ENCODE measurements at places on chromosomes 6 and 20.

- DNase-seq = no peak
Measured at GRCh38 chr6:159152041-159152440, 17.2 kb upstream of the FNDC1 start.

GRCh38 chr6:168165891-168166290 lies 86.9 kb upstream of the FRMD1 start:
- DNase-seq = no peak

- DNase-seq = no peak
Measured at GRCh38 chr20:8471465-8471864, 339.4 kb downstream of the PLCB1 start.

GRCh38 chr20:35200267-35200666 lies 26.2 kb upstream of the MMP24 start:
- no peak for DNase-seq

DNA sequence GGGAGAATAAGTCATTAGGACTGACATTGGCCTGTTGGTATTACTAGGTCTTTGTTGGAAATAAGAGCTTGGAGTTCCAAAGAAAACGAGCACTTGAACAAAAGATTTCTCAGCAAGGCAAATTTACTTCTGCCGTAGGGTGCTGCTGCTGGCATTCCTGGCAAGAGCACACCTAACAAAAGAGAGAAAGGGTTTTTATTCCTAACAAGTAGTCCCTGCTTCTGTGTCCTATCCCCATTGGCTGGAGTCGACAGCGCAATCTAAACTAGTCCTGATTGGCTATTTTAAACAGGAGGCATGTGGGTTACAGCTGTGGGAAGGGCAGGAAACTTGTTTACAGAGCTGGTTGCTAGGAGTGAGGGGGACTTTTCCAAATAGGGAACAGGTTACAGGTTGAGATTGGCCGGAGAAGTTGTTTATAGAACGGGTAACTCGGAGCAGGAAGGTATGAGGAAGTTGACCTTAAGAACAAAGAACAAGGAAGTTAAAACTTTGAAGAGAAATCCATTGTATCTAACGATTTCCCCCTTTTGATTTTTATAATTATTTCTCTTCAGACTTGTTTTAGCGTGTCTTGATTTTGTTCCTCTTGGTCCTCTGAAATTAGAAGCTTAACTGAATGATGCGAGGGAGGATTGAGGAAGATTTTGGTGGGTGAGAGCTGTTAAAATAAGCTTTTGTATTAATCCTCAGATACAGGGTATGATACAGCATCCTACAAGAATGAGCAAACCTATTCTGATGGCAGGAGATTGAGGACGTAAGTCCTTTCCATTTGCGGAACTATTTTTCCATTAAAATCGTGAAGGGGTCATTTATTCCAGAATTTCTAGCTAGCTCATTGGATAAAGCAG lies 3.4 kb upstream of the ZNFX1 start:
- DNase-seq = no peak

DNA sequence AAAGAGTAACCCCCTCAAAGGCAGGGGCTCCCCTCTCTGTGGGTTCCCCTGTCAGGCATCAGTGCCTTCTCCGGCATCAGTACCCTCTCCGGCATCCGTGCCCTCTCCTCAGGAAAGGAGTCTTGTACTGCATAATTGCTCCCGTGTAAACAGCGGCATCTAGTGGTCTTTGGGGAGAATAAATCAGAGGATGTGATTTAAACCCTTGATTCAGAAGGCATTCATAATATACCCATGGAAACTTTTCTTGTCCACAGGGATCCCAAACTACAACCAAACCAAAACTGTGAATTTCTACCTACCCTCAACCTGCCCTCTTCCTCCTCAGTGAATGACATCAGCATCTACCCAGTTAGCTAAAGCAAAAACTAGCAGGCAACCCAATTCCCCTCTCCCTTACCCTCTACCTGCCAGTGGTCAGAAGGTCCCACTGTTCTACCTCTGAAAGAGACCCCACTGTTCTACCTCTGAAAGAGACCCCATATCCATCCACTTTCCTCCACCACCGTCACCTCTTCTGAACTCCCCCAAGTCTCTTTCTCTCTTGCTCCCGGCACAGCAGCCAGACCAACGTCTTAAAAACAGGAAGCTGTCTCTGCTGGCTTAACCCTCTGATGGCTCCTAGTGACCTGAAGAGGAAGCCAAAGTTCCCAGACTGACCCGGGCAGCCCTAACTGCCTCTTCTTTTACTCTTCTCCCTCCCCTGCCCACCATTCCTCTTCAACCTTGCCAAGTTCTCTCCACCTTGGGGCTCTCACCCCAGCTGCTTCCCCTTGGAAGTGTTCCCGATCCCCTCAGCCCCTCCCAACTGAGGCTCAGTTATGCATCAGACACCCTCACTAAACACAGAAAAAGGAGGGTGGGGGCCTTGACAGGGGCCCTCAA lies 27.2 kb downstream of the UBE2V1 start:
- peak; percentile 18 for DNase-seq

DNA sequence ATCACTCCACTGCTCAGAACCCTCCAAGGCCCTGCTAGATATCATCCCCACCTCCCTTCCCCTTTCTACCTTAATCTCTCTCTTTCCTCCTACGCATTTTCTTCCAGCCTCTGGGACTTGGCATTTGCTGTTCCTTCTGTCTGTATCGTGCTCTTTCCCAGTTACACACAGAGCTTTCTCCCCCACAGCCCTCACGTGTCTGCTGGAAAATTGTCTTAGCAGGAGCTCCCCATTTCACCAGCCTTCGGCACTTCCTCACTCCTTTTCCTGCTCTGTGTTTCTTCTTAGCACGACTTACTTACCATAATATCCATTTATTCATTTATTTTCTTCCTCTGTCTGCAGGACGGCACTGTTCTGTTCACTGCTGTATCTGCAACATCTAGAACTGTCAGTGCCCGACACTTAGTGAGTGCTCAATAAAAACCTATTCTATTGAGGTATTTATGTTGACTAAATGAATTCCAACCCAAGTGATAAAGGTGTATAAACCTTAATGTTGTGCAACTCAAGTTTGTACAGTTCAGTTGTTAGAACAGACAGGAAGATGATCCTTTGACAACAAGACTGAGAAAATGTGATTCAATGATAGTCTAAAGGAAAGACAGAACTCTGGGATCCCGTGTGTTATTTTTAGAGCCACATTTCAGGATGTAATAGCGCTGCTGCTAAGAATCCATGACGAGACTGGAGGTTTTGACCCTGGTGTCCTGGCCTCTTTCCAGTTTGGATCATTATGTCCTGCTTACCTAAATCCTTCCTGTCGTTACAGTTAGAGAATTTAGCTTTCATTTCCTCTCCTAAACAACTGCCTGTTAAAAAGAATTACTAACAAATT lies 170.1 kb upstream of the LAMP5 start:
- no peak for DNase-seq

GRCh38 chr20:52993076-52993475 lies 20.9 kb downstream of the TSHZ2 start:
- DNase-seq = no peak

- no peak for DNase-seq
Measured at GRCh38 chr20:16902662-16903061, 154.5 kb downstream of the OTOR start.

DNA sequence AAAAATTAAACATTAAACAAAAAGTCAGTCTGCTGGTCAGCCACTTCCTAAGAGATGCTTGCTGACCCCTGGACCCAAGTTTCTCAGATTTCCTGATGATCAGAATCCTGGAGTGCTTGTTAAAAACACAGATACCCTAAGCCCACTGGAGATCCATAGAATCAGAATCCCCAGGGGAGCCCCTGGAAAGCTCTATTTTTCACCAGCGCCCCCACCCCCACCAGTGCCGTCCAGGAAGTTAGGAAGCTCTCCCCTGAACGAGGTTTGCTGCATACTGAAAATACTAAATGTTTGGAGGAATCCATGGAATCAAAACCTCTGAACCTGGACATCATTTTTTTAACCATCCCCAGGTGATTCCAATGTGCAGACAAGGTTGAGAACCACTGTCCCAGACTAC lies 69.2 kb downstream of the BFSP1 start:
- no peak for DNase-seq

GRCh38 chr6:40936818-40937251 lies 102.2 kb downstream of the UNC5CL start:
- DNase-seq = no peak

DNA sequence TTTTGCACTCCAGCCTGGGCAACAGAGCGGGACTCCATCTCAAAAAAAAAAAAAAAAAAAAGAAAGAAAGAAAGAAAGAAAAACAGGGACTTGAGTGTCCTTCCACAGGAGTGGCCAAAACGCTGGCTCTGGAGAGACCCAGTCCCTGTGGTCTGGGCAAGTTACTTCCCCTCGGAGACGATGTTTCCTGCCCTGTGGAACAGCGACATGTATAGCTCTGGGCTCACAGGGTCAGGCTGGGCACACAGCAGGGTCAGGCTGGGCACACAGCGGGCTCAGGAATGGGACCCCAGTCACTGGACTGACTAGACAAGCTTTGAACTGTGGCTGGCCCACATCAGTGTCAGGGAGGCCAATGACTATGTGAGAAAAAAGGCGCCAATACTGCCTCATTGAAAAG lies 110.7 kb downstream of the ASXL1 start:
- no peak for DNase-seq

DNA sequence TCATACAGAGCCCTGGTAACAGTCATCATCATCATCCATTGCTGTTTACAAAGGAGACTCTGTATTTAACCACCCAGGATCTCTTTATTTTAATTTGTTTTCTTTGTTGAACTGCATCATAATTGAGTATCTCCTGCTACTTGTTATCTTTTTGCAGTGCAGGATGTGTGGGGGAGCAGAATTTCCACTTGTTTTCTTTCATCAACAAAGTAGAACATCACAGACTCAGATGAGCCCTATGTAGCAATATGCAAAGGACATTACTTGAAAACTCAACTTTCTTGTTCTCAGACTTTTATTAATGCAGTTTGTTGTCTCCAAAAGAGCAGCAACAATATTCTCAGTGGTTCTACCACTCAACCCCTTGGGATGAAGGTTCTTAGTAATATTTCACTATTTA lies 38.7 kb upstream of the IPCEF1 start:
- DNase-seq = no peak

DNA sequence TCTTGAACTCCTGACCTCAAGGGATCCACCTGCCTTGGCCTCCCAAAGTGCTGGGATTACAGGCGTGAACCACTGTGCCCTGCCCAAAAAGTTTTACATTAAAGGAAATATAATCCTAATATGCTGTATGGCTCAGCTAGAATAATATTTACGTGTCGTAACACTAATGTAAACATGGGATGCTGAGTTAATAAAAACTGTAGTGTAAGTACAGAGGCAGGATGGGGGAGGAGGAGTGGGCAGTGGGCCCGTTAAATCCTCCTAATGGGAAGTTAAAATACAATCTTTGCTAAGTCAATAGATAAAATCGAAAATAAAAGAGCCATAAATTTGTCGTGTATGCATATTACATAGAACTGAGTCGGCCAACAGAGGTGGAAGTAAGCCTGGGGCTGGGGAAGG lies 12.1 kb upstream of the IP6K3 start:
- DNase-seq = no peak

DNA sequence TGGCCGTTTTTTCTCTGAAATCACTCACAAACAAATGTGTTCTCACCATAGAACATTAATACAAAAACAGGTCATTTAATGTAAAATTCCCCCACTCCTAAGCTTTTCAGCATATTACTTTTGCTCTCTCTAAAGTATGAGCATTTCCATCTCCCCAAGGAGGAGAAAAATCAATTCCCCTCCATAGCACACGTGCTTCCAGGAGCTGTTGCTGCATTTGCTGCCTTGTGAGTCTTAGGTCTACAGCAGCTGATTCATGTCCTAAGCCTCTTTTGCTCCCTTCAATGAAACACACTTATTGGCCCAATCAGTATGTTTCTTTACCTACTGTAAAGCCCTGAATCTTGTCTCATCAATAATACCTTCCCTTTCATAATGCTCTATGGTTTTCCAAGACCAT lies 6.4 kb upstream of the COL9A1 start:
- no peak for DNase-seq

GRCh38 chr6:96653181-96653580 lies 90.3 kb downstream of the FHL5 start:
- no peak for DNase-seq

DNA sequence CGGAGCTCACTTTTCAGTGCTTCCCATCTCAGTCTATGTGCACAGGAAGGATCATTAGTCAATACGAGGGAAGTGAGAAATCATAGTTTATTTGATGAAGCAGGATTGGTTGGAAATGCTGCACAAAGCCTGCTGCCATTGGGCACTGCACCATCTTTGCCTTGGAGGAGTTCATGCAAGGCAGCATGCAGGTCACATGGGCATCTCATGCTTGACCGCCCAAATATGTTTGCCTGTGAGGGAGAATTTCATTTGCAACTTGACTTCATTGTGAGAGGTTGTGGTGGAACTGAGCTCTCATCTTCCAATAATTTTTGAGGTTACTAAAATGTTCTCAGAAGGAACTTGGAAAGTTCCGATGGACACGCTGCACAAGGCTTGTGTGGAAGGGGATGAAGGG lies 83.9 kb upstream of the SYNDIG1 start:
- DNase-seq = no peak

- no peak for DNase-seq
Measured at GRCh38 chr20:45056473-45057173, 44.3 kb downstream of the KCNS1 start.

DNA sequence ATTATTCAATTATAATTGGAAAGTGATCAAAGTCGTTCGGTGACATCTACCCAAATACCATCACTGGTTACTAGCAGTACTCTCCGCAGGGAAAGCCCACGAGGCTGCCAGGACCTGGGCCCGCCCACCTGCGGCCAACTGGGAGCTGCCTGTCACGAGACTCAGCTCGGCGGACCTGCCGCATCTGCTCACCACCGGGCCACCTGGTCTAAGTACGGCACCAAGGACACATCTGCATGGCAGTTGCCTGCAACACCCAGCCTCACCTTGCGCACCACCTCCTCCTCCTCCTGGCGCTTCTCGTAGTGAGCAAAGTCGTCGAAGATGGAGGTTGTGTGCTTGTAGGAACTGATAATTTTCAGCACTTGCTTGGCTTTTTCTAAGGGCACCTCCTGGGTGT lies 13.9 kb downstream of the YTHDF1 start:
- no peak for DNase-seq

DNA sequence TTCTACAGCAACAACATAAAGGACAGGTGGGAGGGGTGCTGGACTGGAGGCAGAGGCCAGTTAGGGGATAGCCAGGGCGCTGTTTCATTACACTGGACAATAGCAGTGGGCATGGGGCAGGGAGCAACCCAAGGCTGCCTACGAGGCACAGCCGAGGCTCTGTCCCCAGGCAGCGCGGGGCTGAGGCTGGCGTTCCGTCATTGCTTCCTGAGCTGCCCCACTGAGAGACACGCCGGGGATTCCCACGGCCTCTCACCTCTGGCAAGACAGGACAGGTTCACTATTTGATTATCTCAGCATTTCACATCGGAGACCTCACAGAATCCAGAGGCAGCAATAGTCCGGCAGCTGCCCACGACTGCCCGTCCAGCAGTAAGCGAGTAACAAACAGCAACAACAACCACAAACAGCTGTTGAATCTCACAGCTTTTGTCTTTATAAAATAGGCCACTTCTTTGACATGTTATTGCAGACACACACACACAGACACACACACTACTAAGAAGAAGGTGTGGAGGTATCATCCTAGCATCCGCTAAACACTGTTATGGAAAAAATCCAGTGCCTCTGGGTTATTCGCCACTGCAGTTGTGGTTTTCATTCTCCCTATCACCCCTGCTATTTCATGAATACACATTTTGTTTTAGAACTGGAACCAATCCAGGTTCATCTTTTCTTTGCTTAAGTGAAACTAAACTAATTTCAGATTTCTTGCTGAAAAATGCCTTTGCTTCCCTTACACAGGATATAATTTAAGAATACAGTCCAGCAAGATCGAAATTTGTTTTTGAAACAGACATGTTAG lies 19.5 kb downstream of the KIF25 start:
- DNase-seq = no peak

GRCh38 chr6:43736211-43736786 lies 33.7 kb upstream of the VEGFA start:
- DNase-seq = no peak
